ENCODE measurements at places on chromosomes 2 and 18.

DNA sequence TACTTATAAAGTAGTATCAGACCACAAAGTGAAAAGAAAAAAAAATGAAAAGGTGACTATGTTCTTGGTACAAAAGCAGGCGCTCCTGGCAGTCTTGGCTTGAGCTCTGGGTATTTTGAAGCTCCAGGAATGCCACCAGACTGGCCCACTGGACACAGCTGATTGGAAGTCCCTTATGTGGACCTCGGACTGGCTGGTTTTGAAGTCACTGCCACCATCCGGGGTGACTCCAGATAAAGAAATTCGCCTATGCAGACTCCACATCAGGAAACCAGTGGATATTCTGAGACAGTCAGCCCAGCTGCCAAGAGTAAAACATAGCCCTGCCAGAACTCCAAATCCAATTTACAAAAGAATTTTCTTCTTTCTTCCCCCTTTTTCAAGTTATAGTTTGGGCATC is 28.0 kb downstream of the ACKR3 start:
- DNase-seq, result no peak

DNA sequence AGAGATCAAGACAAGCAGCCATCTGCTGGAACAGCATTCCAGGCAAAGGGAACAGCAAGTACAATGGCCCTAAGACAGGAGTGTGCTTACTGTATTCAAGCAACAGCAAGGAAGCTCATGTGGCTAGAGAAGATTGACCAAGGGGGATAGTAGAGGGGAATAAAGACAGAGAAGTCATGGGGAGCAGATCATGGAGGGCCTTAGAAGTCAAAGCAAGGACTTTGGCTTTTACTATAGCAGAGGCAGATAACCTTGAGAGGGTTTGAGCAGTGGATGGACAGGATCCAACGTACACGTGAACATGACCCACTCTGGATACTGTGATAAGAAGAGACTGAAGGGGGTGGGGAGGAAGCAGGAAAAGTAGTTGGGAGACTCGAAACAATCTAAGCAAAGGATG is 26.9 kb downstream of the SP5 start:
- DNase-seq, result no peak

- DNase-seq, result no peak
These were observed 7.8 kb downstream of the NT5DC4 start for GRCh38 chr2:112728378-112729175.

DNA sequence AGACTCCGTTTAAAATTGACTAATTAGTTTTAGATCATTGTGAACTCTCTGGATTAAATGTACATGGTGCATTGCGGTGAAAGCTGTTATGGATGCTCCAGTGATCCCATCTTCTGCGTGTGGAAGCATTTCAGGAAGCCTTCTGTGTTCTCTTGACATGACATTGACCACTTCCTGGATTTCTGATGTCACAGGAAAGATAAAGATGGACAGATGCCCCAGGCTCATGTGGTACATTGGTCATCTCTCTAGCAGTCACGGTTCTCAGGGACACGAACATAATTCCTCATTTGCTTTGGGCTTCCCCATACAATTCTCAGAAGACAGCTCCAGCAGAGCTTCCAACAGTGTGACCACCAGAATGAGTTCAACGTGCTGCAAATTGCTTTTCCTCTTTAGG is 26.9 kb downstream of the AGAP1 start:
- DNase-seq, result no peak

DNA sequence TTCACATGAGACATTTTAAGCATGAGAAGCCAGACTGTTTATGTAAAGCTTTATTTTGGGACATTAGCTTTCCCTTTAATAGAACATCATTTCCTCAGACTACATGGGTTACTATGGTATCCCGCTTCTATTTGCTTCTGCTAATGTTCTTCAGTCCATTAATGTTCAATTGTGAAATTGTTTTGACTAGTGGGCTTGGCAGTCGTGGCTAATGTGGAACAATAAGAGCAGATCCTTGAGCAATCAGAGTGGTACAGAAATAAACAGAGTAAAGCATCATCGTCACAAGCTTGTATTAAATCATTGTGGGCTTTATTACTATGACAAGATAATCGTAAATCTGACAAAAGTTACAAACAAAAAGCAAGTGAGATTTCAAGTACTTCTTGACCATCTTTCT is 60.2 kb downstream of the PDE1A start:
- DNase-seq, result no peak

GRCh38 chr2:6934345-6934744 is 17.1 kb downstream of the RNF144A start:
- no peak for DNase-seq

DNA sequence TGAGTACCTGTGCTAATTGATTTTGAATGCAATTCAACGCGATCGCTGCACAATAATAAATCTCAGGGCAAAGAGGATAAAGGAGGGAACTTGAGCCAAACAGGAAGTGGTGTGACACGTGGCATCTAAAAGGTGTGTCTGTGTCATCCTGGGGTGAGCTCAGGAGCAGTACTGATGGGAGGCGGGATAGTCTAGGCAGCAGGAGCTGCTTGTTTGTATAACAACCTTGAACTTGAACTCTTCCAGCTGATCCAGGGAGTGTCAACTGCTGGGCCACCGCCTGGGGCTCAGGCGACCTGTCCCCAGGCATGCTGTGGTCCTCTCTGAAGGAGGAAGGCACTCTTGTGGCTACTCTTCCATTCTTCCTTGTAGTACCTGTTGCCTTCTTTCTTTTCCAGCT is 61.2 kb downstream of the BOD1L2 start:
- no peak for DNase-seq

- no peak for DNase-seq
These were observed 27.4 kb upstream of the MCM6 start for GRCh38 chr2:135903650-135904049.

DNA sequence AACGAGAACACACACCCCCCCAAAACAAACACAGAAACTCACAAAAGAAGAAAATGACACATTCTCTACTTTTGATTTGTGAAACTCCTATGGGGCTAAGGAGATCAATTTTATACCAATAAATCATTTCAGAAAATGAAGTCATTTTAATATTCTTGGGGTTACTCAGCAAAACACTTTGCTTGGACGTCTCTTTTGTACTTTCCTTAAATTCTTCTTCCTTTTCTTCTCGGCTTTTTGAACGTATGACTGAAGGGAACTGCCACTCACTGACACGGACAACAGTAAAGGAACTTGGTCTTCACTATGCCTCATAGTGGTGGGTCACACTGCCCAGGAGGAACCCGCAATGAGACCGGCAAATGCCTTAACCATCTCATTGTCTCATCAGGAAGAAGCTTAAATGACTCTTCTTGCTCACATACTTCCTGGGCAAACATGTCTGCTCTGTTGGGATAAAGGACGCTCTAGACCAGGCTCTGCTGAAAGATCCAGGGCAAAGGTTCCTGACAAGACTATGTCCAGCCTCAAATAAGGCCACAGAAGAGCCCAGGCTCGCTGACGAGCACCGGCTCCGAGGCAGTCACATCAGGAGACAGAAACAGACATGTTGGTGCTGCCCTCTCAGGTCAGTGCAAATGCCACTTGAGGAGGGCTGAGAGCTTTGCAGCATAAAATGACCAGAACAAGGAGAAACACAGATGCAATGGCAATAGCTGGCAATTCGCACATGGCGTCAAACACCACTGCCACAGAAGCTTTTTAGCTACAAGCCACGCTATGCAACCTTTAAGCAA is 205.5 kb downstream of the TGIF1 start:
- no peak for DNase-seq

DNA sequence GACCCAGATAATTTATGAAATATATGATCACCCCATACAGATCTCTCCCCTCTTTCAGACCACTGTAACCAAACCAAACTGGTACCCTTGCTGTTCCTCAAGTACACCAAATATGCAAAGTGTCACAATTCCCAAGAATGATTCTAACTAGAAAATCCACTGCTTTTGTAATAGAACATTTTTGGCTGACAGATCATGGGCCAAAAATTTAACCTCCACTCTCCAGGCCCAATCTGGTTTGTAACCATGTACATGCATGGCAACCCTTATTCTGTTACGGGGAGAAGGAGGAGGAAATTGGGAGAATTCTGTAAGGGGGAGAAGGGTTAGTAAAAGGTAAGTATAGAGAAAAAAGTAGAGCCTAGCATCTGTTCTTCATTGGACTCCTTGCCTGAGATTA is 62.0 kb downstream of the IKZF2 start:
- DNase-seq, result no peak

- no peak for DNase-seq
These were observed 341.7 kb downstream of the PTPRM start for GRCh38 chr18:7908681-7909299.

DNA sequence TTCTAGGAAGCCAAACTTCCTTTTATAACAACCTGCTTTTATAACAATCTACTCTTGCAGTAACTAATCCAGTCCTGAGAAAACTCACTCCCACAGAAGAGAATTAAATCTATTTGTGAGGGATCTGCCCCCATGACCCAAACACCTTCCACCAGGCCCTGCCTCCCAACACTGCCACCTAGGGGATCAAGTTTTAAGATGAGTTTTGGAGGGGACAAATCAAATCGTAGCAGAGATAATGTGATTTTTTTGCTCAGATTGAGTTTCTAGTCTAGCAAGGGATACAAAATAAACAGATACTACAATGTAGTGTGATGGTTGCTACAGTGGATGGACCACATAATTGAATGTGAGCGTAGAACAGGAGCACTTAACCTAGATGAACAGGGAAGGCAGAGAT is 52.2 kb downstream of the NCOA1 start:
- DNase-seq, result no peak

- DNase-seq, result no peak
These were observed 64.4 kb downstream of the INPP5D start for GRCh38 chr2:233124421-233125080.

DNA sequence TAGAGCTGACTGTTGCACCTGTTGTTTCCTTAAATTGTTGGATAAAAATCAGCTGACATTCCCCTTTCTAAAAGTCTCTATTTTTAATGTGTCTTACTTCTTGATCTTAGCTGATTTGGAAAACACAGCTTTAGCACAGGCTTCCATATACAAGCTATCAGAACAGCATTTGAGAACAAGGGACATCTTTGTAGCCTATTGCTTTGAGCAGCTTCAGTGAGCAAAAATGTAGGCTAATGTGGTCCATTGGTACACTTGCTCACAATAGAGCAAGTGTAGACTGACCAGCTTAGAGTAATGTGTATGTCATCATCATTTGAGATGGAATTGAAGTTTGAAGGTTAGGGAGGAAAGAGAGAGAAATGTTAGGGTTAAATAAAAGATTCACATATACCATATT is 7.0 kb downstream of the INPP1 start:
- DNase-seq, result no peak

DNA sequence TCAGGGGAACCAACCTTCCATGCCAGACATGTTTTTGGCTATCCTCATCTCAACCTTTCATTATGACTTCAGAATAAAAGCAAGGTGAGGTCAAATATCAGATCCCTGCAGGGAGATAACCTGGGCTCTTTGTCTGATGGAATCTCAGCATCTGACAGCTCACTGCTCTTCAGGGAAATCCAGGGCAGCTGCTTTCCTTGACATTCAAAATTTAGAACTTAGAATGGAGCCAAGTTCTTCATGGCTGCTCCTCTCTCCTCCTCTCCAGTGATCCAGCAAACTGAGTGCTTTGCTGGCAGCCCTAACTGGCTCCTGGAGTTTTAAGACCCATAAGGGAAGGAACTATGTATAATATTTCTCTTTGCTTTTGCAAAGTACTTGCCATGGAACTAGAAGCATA is 716.3 kb downstream of the TSN start:
- DNase-seq, result no peak

- DNase-seq, result no peak
These were observed 7.6 kb upstream of the AGFG1 start for GRCh38 chr2:227464361-227464760.

GRCh38 chr2:29129586-29130281 is 14.5 kb downstream of the CLIP4 start:
- no peak for DNase-seq

- DNase-seq, result no peak
These were observed 36.5 kb downstream of the DTNA start for GRCh38 chr18:34746614-34747013.

GRCh38 chr2:189952536-189953109 is 109.9 kb downstream of the MSTN start:
- no peak for DNase-seq

- DNase-seq, result no peak
These were observed 368.0 kb upstream of the RAB6C start for GRCh38 chr2:129611471-129611870.

- no peak for DNase-seq
These were observed 9.3 kb downstream of the RHOB start for GRCh38 chr2:20456116-20456571.

GRCh38 chr2:211996857-211997256 is 541.7 kb downstream of the ERBB4 start:
- no peak for DNase-seq

GRCh38 chr18:72542984-72543356 is 1.2 kb downstream of the CBLN2 start:
- DNase-seq, result no peak

GRCh38 chr2:164479460-164479859 is 141.8 kb downstream of the GRB14 start:
- DNase-seq, result no peak

DNA sequence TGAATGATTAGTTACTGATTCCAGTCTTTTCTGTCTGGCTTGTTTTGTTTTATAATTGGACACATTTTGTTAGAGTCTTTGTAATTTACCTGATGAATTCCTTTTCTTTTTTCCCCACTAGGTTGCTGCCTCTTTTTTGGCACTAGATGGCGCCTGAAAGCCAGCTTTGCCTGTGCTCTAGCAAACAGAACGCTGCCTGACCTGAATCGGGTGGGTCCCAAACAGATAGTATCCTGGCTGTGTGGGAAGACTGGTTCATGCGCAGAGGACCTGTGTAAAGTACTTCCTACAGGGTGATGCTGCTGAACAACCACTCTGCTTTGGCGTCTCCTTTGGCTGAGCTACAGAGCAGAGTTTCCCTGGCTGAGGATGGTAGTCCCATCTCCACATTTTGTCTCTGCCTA is 288.2 kb downstream of the IKZF2 start:
- DNase-seq, result no peak

- DNase-seq, result no peak
These were observed 347.6 kb upstream of the SMIM21 start for GRCh38 chr18:75775121-75775520.

GRCh38 chr2:149164296-149164695 is 125.8 kb downstream of the LYPD6B start:
- DNase-seq, result no peak

- DNase-seq, result no peak
These were observed 56.1 kb upstream of the LYPD1 start for GRCh38 chr2:132726155-132726554.

DNA sequence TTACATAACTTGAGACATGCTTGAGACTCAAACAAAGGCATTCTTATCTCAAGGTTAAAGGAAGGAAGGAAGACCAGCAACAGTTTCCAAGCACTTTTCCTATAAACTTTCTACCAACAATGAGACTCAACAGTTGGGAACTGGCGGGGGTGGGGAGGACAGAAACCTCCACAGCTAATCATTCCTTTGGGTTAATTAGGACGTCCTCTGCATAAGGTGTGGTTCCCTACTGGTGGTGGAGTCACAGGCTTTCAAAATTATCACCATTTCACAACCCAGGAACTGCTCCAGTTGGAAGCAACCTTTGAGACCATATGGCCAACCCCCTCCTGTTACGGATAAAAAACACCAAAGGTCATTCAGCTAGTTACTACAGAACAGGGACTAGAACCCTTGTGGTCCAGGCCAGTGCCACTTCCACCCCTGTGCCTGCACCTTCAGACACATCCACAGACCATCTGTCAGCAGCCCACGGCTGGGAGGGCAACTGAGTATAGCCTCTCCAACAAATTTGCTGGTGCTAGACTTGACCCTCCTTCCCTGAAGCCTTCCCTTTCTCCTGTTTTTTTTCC is 30.1 kb upstream of the ATL2 start:
- no peak for DNase-seq
